Thyroid gland (tissue), 4 donors: ENCODE measurements at places on chromosomes 1 and 21. TPM values are rescaled to one million over a fixed set of nuclear protein-coding genes. Genes with fewer than 3 reads are reported as not detected.

- no peaks in the 10 kb centered on the region for H3K27me3 ChIP-seq
- H3K4me3 ChIP-seq = no peak overlapping the region
- no peak for DNase-seq
- H3K4me1 ChIP-seq = peaks cover 6% of the 10 kb centered on the region
- no peak overlapping the region for H3K27ac ChIP-seq
- H3K36me3 ChIP-seq = peaks cover 31% of the 10 kb centered on the region
Measured at GRCh38 chr1:27967884-27968466, 8.2 kb downstream of the XKR8 start.

DNA sequence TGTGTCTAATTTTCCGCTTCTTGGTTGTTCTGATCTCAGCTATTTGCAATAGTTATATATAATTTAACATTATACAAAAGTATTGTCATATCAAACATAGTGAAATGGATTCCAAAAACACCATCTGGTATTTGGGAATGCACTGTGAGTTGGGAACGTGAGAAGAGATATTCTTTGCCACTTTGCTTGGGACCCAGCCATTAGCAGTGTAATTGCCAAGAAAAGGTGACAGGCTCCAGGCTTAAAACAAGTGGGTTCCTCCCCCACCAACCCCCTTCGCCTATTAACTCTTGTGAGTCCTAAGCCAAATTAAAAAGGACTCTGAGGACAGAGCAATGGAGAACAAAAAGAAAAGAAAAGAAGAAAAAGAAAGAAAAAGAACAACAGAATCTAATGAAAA is 186.7 kb upstream of the NFIA start:
- no peak overlapping the region for H3K4me3 ChIP-seq
- H3K27me3 ChIP-seq = no peaks in the 10 kb centered on the region
- no peaks in the 10 kb centered on the region for H3K36me3 ChIP-seq
- DNase-seq = no peak
- no peak overlapping the region for H3K27ac ChIP-seq

DNA sequence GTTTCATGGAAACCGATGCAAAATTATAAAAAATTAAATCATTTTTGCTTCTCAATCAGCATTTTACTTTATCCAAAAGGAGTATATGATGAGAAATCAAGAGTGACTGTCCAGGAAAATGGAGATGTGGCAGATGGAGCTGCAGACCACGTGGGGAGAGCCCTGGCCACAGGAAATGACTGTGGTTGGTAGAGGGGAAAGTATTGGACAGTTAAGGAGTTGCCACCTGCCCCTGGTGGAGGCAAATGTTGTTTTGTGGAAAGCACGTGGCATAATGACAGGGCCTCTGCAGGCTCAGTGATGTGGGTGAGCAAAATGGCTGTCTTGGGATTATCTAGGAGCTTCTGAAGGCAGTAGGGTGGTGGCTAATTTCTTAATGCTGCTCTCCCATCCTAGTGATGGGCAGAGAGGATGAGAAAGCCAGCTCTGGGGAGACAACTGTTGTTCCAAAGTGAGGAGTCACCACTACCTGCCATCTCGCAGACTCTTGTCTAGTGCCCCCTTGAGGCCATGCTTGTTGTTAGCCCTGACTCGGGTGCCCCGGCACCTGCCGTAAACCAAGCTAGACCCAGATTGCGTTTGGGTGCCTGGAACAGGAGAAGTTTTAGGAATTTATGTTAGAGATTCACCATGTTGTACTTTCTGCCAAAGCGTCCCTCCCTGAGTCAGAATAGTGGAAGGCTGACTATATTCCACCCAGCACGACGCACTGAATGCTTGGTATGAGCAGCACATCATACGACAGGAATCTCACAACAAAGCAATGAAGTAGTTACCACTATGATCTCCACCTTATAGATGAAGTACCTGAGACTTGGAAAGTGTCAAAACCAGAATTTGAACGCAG is 144.0 kb downstream of the ROR1 start:
- H3K36me3 ChIP-seq = no peaks in the 10 kb centered on the region
- no peak overlapping the region for H3K27ac ChIP-seq
- no peak for DNase-seq
- no peak overlapping the region for H3K4me3 ChIP-seq
- no peaks in the 10 kb centered on the region for H3K27me3 ChIP-seq

- H3K27ac ChIP-seq = peak overlapping the region; percentile 36
- DNase-seq = peak; percentile 46
- no peak overlapping the region for H3K4me3 ChIP-seq
- peaks cover 12% of the 10 kb centered on the region for H3K36me3 ChIP-seq
- no peaks in the 10 kb centered on the region for H3K4me1 ChIP-seq
- H3K27me3 ChIP-seq = no peaks in the 10 kb centered on the region
Measured at GRCh38 chr21:45478115-45478801, 64.0 kb downstream of the SLC19A1 start.

DNA sequence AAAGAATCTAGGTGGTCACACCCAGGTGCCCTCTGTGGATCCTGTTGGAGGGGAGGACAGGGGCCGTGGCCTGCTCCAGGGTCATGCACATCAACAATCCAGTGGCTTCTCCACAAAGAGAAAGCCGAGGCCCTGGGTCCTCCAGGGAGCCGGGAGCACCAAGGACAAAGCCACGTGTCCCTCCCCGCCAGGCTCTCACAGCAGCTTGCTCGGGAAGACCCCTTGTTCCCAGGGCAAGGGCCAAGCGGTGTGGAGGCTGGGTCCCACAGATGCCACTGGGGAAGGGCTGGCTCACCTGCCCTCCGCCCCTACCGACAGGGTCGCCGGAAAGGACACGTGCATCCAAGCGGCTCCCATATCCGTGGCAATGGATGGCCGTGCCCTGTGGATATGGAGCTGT is 192.9 kb upstream of the VAMP3 start:
- H3K4me3 ChIP-seq = no peak overlapping the region
- H3K27me3 ChIP-seq = no peaks in the 10 kb centered on the region
- H3K4me1 ChIP-seq = peaks cover 19% of the 10 kb centered on the region
- no peak overlapping the region for H3K27ac ChIP-seq

Gene TRIM46
- total RNA-seq = 0.45 TPM

DNA sequence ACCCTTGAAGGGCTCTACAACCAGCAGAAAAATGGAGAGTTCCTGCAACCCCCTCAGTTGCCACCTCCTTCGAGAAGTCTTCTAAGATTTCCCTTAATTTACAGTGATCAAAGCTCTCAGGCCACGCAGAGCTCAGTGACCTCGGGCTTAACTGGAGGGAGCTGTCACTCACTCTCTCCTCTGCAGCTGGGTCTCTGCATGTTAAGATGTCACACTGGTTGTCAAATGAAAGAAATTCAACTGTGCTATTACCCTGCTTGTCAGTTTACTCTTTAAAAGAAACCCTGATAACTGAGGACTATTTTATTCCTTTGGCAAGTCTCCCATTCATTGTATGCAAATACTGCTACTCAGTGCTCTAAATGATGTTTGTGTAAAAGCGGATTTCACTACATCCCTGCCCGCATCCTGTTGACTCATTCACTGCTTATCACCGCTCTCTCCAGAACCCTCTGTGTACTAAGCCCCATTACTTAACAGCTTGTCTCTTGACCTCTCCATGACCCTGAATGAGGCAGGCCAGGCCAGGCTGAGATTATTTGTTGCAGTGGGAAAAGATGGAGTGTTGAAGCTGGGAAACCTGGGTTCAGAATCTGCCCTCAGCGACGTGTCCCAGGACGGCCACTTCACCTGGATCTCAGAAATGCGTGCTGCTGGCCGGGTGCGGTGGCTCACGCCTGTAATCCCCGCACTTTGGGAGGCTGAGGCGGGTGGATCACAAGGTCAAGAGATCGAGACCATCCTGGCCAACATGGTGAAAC is 13.7 kb downstream of the DHRS3 start:
- peaks cover 34% of the 10 kb centered on the region for H3K4me1 ChIP-seq
- no peaks in the 10 kb centered on the region for H3K27me3 ChIP-seq
- H3K4me3 ChIP-seq = no peak overlapping the region

DNA sequence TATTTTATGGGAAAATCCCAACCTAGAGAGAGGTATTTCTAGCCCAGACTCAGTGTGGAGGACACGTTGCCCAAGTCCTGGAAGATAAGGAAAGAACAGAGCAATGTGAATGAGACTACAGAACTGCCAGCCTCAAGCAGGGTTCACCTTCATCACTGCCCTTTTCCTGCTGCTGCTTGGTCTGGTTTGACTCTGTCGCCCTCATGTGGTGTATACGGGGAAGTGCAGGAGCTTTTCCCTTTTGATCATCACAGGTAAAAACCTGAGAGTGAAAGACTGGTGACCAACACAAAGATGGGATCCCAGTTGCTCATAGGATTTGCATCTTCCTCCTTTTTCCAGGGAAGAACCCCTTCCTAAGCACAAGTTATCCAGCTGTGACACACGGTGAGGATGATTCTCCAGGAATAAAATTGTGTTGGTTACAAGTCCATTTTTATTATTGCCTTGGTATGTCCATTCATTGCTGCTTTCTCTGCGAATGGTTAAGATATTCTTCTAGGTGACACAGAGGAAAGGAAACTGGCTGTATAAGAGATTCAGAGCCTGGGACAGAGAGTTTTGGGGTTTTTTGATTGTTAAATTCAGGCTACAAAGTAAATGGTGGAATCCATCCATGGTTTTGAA is 89.5 kb upstream of the CD53 start:
- no peaks in the 10 kb centered on the region for H3K4me1 ChIP-seq
- no peaks in the 10 kb centered on the region for H3K36me3 ChIP-seq
- no peak overlapping the region for H3K27ac ChIP-seq
- H3K27me3 ChIP-seq = no peaks in the 10 kb centered on the region

DNA sequence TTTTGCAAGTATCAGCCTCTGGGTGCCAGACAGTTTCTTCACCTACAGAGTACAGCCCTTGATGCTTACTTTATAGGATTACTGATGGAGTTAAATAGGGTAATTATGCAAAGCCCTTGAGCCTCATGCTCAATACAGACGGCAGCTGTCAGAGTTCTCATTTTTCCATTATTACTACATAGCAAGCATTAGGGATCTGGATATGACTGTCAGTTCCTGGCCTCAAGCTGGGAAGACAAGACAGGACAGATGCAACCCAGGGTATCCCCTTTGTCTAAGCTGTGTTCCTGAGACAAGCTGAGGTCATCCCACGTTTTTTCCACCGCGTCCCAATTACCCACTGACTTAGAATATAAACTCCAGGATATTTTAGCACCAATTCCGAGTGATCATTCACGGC is 94.4 kb downstream of the SLC35F3 start:
- no peak overlapping the region for H3K27ac ChIP-seq
- H3K36me3 ChIP-seq = no peaks in the 10 kb centered on the region
- no peak overlapping the region for H3K4me3 ChIP-seq
- no peak for DNase-seq
- H3K4me1 ChIP-seq = no peaks in the 10 kb centered on the region

Gene SDHB
- 112 TPM for total RNA-seq

GRCh38 chr1:212554401-212554800 is 54.2 kb upstream of the ATF3 start:
- no peak overlapping the region for H3K4me3 ChIP-seq
- no peaks in the 10 kb centered on the region for H3K36me3 ChIP-seq
- DNase-seq = no peak
- H3K4me1 ChIP-seq = peaks cover 4% of the 10 kb centered on the region
- no peaks in the 10 kb centered on the region for H3K27me3 ChIP-seq

DNA sequence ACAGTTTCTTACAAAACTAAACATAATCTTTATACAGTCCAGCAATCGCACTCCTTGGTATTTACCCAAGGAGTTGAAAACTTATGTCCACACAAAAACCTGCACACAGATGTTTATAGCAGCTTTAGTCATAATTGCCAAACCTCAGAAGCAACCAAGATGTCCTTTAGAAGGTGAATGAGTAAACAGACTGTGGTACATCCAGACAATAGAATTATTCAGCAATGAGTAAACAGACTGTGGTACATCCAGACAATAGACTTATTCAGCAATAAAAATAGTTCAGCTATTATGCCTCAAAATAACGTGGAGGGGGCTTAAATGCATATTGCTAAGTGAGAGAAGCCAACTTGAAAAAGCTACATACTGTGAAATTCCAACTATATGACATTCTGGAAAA is 87.0 kb upstream of the GALNT2 start:
- H3K36me3 ChIP-seq = no peaks in the 10 kb centered on the region
- H3K27me3 ChIP-seq = no peaks in the 10 kb centered on the region
- no peak overlapping the region for H3K4me3 ChIP-seq
- H3K27ac ChIP-seq = no peak overlapping the region
- no peaks in the 10 kb centered on the region for H3K4me1 ChIP-seq

- H3K4me1 ChIP-seq = peaks cover 7% of the 10 kb centered on the region
- no peaks in the 10 kb centered on the region for H3K27me3 ChIP-seq
- H3K36me3 ChIP-seq = no peaks in the 10 kb centered on the region
- H3K27ac ChIP-seq = no peak overlapping the region
- H3K4me3 ChIP-seq = no peak overlapping the region
Measured at GRCh38 chr21:38319781-38320180, 63.0 kb downstream of the KCNJ15 start.

GRCh38 chr21:25952306-25952705 is 217.5 kb downstream of the GABPA start:
- H3K27me3 ChIP-seq = no peaks in the 10 kb centered on the region
- no peak overlapping the region for H3K4me3 ChIP-seq
- H3K27ac ChIP-seq = no peak overlapping the region
- H3K4me1 ChIP-seq = no peaks in the 10 kb centered on the region
- peaks cover 8% of the 10 kb centered on the region for H3K36me3 ChIP-seq

Gene ACTL8
- total RNA-seq = not detected

DNA sequence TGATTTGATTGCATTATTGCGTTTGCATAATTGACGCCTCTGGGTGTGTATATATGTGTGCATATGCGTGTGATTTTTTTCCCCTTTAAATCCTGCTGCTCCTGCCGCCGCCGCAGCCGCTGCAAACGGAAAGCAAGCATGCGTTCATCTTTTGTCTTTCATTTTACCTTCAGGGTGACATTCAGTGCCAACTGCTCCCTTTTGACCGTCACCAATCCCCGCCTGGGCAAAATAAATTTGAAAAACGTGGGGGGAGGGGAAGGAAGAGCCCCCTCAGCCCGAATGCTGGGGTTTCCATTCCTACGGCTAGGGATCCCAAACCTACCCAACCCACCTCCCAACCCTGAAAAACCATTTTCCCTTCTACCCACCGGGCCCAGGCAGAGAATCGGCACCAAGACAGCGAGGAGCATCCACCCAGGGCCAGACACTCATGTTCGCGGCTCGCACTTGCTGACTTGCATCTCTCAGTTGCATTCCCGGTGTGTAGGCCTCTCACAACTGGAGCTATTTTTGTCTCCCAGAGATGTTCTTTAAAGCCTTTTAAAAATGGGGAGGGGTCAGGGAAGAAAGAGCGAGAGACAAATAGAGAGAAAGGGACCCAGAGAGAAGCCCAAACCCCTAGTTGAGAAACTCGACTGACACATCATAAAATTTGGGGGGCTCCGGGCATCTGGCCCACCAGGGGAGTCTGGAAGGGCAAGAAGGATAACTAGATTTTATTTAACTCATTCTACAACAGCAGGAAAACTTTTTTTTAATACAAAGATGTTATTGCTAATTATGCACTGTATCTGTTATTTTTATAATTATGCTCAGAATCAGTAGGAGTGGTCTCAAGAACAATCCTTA is 367.1 kb upstream of the ESRRG start:
- H3K27ac ChIP-seq = peak overlapping the region; percentile 82
- no peaks in the 10 kb centered on the region for H3K27me3 ChIP-seq
- H3K4me1 ChIP-seq = no peaks in the 10 kb centered on the region
- no peaks in the 10 kb centered on the region for H3K36me3 ChIP-seq

Gene KRTAP12-2
- total RNA-seq = not detected

GRCh38 chr1:82044111-82044510 is 243.4 kb downstream of the ADGRL2 start:
- H3K36me3 ChIP-seq = no peaks in the 10 kb centered on the region
- H3K27me3 ChIP-seq = no peaks in the 10 kb centered on the region
- H3K4me3 ChIP-seq = no peak overlapping the region
- no peak overlapping the region for H3K27ac ChIP-seq

GRCh38 chr1:165565751-165566490 is 22.1 kb downstream of the LRRC52 start:
- H3K4me3 ChIP-seq = no peak overlapping the region
- no peak overlapping the region for H3K27ac ChIP-seq
- no peaks in the 10 kb centered on the region for H3K36me3 ChIP-seq
- no peaks in the 10 kb centered on the region for H3K27me3 ChIP-seq
- DNase-seq = no peak
- peaks cover under 1% of the 10 kb centered on the region for H3K4me1 ChIP-seq
